ENCODE measurements at places on chromosomes 3 and 15.

GRCh38 chr3:50381383-50381782 lies 22.1 kb upstream of the TMEM115 start:
- no peak for DNase-seq

DNA sequence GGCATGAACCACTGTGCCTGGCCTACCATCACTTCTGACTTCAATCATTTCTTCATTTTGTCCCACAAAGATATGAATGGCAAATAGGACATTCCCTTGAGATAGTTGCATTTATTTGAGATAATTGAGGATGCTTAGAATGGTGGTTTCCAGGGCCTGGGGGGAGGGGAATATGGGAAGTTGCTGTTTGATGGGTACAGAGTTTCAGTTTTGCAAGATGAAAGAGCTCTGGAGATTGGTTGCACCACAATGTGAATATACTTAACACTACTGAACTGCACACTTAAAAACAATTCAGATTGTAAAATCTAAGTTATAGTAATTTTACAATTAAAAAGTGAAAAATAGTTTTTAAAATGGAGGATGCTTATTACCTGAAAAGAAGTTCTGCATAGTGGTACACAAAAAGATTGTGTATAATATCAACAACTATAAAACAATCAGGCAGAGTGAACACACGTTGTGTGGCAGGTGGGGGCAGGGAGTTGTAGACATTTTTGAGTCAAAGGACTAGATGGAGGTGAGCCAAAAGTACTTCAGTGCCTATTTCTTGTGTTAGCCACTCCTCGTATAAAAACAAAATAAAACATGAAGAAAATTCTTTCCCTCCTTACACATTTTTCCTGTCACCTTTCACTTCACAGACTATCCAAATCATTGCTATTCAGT lies 18.5 kb upstream of the RIOX2 start:
- no peak for DNase-seq

GRCh38 chr3:60703008-60703407 lies 548.2 kb downstream of the FHIT start:
- no peak for DNase-seq

- DNase-seq, result no peak
Measured at GRCh38 chr3:27302891-27303290, 66.3 kb downstream of the NEK10 start.

DNA sequence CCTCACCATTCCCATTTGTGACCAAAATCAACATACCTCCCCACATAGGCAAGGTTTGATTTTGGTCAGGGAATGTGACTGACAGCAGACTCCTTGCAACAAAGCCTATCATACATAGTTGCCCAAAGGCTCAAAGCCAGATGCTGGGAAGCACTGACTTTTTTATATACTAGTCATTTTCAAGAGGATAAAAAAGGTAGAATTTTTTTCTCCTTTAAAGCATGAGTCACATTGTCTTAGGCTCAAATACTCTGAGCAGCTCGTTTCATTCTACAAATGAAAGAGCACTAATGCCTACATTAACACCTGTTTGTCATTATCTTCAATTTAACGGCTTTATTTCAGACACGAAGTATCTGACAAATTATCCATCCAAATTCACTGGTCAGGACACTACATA lies 36.2 kb downstream of the ICE2 start:
- peak; percentile 61 for DNase-seq

DNA sequence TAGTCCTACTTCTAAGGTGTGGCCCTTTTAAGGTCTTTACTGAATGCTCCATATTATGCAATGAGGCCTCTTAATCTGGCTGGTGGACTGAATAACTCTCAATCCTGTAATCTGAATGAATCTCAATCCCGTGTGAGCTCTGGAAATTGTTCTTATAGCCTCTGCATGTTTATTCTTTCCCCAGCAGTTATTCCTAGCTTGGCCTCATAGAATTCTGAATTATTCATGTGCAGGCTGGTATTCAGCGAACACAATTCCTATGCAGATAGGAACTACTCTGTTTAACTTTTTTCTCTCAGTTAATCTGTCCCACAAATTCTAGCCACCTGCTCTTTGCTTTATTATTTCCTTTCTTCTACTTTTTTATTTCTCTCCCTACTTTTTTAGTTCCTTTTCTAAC lies 44.3 kb upstream of the XRN1 start:
- no peak for DNase-seq

DNA sequence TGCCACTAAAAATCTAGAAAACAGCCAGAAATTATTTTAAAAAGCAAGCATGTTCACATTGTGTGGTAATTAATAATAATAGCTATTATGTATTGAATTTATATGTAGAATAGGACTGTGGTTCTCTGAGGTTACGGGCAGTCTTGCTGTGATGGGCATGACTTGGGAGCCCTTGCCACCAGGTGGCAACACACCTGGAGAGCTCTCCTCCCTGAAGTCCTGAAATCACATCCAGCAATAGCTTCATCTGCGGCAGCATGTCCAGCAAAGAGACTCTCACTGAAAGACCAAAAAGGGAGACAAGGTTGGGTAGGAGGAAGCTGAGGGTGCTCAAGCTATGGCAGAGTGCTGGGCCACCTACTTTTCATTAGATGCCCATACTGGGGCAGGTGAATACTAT lies 206.8 kb upstream of the IL12A start:
- no peak for DNase-seq

Data from ELR (cell line).